ENCODE measurements at places on chromosomes 1 and 21.

GRCh38 chr1:193406901-193407300 lies 220.5 kb upstream of the B3GALT2 start:
- DNase-seq = peak; percentile 60

DNA sequence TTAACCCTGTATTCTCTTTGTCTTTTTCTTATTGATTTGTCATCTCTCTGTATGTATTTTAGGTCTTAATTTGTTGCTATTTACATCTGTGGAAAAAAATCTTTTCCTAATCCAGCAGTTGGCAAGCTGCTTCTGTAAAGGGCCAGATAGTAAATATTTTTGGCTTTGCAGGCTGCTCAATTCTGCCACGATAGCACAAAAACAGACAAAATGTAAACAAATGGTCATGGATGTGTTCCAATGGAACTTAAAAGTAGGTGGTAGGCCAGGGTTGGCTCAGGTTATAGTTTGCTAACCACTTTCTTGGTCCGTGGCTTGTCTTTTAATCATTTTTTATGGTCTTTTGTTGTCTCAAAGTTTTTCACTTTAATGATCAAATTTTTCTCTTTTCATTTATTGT lies 371.8 kb downstream of the HHAT start:
- DNase-seq = no peak

DNA sequence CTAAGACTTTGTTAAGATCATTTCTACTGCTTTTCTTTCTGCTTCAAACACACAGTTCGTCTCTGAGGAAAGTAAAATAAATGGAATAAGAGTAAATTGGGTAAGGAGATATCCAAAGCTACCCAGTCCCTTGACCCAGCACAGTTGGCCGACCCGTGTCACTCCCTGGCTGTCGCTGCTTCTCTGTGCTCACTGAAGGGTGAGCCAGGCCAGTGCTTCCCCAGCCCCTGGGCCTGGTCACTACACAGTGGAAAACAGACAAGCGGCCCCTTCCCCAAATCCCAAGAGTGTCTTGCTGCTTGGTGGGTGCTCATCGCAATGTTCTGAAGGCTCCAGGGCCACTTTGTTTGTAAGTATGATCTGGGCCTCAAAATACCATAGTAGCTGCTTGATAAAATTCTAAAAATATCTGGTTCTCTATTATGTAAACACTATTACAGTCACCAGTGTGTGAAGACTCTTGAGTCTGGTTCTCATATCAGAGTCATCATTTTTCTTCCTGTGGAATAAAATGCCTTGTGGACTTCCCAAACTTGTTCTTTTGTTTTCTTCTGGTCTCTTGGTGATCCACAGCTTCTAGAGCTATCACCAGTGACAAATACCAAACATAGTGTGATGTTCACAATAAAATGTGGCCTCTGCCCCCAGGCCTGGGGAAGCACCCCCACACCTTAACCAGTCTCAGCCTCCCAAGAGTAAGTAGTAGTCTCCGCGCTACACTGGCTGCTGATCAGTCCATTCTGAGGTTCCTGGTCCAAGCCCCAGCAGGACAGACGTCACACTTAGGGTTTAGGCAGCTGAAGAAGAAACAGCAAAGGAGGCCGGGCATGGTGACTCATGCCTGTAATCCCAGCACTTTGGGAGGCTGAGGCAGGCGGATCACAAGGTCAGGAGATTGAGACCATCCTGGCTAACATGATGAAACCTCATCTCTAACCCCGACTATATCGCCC lies 106.2 kb downstream of the DHRS3 start:
- no peak for DNase-seq

DNA sequence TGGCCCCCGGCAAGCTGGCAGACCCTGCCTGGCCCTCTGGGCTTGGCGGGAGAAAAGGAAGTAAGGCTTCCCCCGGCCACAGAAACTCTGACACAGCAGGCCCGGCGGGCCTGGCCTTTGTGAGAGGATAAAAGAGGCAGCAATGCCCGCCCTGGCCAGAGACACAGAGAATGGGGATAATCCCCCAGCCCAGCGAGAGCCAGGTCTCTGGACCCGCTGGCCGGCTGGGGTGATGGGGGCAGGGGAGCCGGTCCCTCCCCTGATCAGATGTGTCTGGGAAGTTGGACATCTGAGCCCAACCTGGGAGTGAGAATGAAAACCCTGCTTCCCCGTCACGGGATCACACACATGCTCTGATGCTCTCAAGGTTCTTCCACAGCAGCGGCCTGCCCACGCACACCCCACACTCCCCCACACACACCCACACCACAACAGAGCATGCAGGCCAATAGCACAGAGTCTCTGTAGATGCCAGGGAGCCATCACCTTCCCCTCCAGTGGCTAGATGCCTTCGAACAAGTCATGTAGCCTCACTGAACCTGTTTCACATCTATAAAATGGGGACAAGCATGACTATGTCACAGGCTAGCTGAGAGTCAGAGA lies 4.2 kb downstream of the RSPO1 start:
- no peak for DNase-seq

DNA sequence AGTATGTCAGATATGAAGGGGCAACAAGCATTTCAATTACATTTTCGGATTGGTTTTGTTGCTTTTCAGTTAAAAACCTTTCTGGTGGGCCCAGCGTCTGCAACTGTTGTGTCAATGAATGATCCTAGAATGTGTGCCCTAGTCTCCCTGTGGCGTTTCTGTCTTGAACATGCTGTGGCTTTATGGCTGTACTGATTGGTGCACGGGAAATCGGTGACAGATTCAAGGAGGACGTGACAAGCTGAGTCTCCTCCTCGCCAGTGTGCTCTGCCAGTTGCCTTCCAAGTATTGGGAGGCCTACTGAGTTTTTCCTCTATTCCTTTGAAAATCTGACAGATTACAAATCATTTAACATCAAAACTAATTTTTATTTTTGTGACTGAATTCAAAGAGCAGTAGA lies 127.6 kb downstream of the ZP4 start:
- DNase-seq = no peak

- no peak for DNase-seq
Measured at GRCh38 chr1:62228883-62229187, 34.2 kb downstream of the L1TD1 start.

DNA sequence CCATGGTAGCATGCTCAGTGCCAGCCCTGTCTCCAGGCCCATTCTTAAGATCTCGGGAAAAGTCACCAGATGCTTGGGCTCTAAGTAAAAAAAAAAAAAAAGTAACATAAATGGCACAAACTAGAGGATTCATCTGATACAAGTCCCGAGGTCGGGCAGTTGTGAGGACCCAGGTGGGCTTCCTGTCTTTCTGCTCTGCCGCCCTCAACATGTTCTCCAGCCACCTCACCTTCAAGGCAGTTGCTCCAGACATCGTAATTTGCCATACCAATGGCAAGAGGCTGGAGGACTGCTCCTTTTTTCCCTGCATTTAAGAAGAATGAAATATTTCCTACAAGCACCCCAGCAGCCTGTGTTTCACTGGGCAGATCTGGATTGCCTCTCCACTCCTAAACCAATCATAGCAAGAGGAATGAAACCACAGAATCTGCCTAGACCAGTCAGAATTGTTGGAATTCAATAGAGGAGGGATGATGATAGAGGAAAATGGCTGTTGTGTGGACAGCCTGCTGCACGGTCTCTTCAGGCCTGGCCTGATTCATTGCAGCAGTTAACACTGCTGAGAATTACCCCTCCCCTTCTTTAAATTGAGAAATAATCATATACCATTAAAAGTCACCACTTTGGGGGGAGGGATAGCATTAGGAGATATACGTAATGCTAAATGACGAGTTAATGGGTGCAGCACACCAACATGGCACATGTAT lies 5.4 kb downstream of the HMGN2 start:
- DNase-seq = no peak

GRCh38 chr1:183812128-183812527 lies 7.2 kb downstream of the RGL1 start:
- no peak for DNase-seq

DNA sequence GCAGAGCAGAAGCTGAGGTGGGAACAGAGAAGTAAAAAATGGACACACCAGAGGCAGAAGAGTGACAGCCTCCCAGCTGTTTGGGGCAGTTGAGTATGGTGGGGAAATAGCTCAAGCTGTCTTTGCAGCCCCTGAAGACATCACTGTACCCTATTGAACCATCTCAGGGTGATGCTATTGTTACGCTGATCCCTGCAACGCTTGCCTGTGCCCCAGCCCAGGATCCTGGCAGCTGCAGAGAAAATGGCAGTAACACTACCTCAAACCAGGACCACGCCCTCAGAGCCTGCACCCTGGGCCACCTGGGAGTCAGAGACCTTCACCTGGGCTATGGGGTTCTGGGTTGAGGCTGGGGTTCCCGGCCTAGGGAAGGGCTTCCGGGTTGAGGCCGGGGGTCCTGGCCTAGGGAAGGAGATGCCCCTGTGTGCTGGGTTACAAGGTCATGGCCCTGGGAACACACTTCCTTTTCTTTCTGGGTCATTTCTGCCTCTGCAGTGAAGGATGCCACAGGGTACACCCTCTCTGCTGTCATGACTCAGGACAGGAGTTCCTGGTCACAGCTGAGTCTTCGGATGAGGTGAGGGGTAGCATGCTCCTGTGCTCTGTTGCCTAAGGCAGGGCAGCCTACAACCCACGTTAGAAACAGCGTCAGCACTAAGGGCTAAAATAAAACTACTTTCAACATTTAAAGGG lies 11.6 kb downstream of the BSND start:
- no peak for DNase-seq

- DNase-seq = no peak
Measured at GRCh38 chr1:99598738-99599411, 47.0 kb upstream of the PALMD start.

- DNase-seq = no peak
Measured at GRCh38 chr1:43285269-43285990, at the start of gene C1orf210. Gene C1orf210, minus strand, starts transcription at chr1:43285581. Its CDS starts 2,311 bp downstream, at chr1:43283270.

DNA sequence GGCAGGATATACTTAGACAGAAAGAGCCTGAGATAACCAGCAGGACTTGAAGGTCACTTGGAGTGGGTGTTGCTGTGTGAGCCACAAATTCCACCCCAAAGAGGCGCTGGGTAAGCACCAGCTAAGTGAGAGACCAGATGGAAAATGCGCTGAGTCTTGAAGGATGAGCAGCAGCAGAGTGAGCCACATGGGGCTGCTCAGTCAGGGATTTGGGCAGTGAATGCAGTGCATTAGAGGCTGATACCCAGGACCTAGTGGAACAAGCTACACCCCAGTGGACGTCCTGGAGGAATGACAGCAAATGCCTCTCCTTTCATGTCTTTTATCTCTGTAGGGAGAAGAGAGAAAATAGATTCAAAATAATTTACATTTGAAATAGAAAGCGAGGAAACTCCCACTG lies 11.3 kb downstream of the GRIK1 start:
- DNase-seq = no peak

- DNase-seq = no peak
Measured at GRCh38 chr1:98143403-98143802, 222.6 kb upstream of the DPYD start.

DNA sequence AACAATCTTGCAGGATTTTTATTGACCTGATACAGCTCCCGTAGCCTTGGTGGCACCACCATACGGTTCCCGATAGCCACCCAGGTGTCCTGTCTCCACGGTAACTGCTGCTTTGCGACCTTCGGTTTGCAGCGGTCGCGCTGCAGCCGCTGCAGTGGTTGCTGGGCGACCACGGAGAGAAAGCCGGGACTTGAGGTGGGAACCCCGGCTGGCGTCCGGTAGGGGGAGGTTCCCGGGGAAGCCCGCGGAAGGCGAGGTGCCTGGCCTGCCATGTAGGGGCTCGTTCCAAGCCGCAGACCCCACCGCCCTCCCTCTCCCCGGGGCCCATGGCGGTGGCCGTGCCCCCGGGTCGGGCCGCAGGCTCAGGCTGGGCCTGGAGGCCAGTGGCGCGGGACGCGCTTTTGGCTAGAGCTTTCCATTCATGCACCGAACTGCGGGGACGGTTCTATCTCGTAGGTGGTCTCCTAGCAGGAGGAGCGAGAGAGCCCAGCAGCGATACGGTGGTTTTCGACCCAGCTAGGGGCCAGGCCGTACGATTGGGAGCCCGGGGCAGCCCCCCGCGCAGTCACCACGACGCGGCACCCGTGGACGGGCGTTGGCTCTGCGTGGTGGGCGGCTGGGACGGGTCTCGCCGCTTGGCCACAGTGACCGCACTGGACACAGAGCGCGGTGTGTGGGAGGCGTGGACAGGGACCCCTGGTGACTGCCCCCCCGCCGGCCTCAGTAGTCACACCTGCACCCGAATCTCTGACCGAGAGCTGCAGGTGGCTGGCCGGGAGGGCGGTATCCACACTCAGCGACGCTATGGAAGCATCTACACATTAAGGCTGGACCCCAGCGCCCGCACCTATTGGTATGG lies at the start of gene KLHDC9:
TSS of gene KLHDC9 (plus strand) at position 152 of the 859 bp plus-strand sequence. CDS start at position 327, 175 bp downstream.
- peak; percentile 78 for DNase-seq

DNA sequence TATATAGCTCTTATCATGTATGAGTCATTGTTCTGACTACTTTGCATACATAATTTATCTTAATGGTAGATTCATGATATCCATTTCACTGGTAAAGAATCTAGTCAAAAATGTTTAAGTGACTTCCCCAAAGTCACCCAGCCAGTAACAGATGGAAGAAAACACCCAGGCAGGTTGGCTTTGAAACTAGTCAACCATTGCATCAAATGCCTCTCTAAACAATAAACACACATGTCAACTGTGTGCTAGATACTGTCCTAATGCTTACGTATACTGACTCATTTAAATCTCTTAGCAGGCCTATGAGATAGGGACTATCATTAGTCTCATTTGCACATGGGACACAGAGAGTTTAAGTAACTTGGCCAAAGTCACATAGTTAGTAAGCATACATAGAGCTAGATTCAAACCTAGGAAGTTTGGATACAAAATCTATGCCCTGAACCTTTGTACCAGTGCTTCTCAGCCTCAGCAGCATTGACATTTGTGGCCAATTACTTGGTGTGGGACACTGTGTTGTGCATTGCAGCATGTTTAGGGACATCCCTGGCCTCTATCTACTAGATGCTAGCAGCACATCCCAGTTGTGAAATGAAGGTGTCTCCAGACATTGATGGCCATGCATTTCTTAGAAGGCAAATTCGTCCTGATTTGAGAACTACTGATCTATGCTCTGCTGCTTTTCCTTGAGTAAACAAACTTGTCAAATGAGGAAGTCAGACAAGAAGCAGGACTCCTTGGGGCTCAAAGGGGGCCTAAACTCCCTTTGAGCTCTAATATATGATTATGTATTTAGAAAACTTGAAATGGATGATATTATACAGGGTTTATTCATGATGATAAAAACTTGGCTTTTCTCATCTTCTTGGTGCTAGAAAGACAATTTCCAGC lies 316.3 kb downstream of the KCNH1 start:
- no peak for DNase-seq

- DNase-seq = no peak
Measured at GRCh38 chr1:165179306-165179705, 177.2 kb downstream of the LMX1A start.

- DNase-seq = no peak
Measured at GRCh38 chr21:43917515-43918384, 52.7 kb downstream of the AGPAT3 start.

GRCh38 chr1:7852804-7853683 lies at the start of gene UTS2:
Gene UTS2, minus strand, starts transcription at chr1:7853065. Its CDS starts 62 bp downstream, at chr1:7853003.
- no peak for DNase-seq

Data from fibroblast of gingiva (primary cell).